ENCODE measurements at places on chromosomes 3 and 15.

DNA sequence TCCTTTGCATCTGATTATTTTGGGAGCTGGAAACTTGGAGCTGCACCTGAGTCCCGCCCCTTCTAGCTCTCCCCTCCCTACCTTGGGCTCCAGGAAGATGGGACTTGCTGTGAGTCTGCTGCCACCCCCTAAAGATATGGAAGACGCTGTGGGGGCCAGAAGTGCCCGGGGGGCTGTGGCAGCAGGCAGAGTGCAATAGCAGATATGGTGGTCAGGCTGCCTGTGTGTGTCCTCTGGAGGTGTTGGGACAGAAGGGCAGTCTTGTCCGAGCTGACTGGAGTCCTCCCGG lies 485 bp downstream of the PAK6 start:
- DNase-seq, result no peak

- DNase-seq, result no peak
Measured at GRCh38 chr3:43699864-43700263, 9.1 kb downstream of the ABHD5 start.

DNA sequence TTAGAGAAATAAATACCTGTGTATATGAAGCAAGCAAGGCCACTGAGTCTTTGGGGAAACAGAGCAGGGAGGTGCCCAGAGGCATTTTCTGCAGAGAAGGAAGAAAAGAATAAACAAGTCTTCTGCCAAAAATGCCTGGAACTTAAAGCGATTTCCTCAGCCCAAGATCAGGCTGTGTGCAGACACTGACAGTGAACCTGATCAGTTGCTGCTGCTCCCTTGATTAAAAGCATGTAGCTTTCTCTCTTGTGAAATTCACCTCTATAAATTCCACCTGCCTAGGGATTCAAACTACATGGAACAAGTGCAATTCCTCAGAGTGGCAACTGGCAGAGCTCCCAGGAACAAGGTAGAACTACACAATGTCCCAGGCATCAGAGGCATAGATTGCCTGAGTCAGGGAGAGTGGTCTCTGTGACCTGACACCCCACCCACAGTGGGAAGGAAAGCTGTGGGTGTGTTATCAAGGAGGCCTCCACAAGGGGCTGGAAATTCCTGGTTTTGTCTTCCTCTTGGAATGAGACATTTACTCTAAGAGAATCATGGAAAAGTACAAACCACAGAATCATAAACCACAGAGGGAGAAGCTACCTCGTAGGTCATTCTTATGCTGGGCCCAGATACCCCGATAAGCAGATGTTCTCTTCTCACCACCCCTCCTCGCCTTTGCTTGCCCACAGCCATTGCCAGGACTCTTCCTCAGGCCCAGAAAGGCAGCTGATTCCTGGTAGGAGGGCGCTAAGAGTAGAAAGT lies 1.8 kb upstream of the ZBTB38 start:
- peak; percentile 70 for DNase-seq

DNA sequence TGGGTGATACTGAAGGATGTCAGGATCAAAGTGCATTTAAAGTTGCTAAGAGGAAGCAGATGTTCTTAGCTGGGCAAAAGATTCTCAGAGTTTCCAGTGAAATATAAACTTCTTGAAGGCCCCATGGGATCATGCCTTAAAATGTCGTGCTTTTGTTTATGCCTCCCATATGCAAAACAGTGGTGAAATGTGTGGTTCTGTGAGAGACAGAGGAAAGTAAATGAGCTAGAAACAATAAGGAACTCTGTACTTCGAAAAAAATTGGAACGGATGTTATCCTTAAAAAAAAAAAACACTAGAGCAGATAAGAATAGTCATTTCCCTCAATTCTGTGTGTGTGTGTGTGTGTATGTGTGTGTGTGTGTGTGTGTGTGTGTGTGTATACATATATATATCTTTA lies 497.0 kb upstream of the TBL1XR1 start:
- DNase-seq, result no peak

- no peak for DNase-seq
Measured at GRCh38 chr15:40242601-40243000, 3.7 kb downstream of the PAK6 start.

DNA sequence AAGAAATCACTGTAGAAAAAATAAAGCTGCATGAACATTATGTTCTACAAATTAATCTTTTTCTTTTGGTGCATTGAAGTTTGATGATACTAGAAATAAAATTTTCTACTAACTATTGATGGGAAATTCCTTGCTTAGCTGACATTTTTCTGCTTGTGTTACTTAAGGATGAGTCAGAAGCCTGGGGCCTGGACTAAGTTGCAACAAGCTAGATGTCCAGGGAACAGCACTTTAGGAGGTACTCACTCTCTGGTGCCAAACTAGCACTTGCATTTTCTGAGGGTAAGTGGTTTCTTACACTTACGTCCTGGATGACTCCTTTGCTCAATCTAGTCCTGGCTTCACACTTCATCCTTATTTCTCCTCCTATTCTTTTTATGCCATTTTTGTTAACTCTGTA lies 945.1 kb downstream of the IGSF11 start:
- no peak for DNase-seq

- no peak for DNase-seq
Measured at GRCh38 chr15:99106417-99107220, 1.7 kb downstream of the SYNM start.

DNA sequence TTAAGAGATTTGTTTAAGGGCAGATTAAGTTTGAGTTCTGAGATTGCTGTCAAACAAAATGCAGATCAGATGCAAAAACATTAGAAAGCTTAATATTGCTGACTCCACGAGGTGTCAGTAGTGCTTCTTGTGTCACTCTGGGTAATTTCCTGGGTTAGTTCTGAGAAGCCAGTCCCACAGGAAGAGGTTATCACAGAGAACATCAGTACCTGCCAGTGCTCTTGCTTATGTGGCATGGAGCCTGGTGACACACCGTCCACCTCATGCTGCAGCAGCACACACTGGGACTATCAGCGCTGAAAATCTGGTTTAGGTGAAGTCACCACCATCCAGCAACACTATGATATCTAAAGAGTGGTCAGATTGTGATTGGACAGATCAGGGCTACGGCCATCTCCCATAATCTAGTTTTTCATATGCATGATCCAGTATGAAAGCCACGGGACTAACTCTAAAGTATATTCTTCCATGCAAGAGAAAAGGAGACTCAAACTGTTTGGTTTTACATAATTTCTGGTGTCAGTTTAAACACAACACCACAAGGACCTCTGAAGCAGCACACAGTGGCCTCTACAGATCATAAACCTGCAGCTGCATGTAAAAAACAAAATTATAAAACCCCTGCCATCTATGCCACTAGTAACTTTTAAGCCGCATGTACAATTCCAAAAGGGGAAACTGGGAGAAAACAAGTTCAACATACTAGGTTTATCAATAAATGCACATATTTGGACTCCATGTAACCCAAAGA lies 36.1 kb upstream of the MYO5C start:
- no peak for DNase-seq

DNA sequence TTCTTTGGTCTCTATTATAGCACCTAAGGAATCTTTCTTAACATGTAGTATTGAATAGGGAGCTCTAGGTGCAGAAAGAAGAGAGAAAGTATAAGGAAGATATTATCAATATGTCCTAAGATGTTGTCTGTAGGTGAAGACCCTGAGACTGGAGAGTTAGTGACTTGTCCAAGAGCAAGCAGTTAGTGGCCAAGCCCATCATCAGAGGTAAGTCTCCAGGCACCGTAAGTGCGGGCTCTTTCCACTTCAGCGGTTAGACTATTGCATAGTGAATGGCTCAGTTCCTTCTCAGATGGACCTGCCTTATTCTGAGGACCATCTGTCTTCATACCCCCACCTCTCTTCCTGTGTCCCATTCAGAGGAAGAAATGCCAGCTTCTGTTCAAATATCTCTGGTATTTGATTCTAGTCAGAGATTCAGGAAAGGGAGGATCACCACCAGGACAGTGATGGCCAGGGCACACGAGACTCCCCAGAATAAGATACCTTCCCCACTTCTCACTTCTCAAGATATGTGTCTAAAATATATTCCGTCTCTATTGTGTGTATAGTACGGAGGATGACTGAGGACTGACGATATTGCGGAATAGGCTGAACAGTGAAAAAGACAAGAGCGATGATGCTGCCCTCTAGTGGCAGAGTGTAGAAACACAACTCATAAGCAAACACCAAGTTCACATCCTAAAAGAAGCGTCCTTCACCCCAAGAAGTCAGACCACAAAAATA lies 19.1 kb upstream of the ADGRG7 start:
- DNase-seq, result no peak

DNA sequence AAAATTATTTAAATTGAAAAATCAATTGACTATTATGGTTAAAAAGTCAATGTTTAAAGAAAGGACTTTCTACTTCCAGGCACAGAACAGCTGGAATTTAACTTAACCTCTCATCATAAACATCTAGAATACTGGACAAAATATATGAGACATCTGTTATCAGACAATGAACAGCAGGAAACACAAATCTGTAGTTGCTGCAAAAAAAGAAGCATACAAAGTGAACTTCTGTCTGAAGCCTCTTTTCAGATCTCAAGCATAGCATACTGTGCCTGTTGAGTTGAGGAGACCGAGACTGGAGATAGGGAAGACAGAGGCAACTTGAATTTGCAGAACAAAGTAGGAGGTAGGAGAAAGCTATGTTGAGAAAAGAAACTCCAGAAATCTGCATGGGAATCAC lies 140.0 kb upstream of the CBLB start:
- no peak for DNase-seq

DNA sequence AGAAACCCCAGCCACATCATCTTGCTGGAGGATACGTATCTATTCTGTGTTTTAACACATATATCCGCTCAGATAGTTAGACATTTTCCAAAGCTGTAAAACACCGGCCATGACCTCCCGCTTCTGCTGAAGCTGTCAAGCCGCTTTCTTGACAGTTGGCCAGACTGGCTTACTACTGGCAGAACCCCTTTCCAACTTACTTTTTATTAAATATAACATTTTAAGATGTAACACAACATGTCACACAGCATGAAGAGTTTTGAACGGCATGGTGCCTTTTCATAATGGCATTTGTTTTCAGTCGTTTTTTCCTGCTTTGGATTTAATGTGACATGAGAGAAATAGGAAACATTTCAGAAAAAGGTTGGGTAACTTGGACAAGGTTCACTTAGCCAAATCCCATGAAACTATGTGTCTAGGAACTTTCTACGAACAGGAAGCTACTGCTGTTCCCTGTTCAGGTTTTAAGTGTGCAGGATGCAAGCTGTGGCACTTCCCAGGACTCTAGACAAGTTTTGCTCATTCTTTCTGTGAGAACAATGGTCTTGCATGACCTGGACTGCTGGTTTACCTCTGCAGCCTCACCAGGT lies 281.4 kb downstream of the THSD4 start:
- DNase-seq, result no peak

DNA sequence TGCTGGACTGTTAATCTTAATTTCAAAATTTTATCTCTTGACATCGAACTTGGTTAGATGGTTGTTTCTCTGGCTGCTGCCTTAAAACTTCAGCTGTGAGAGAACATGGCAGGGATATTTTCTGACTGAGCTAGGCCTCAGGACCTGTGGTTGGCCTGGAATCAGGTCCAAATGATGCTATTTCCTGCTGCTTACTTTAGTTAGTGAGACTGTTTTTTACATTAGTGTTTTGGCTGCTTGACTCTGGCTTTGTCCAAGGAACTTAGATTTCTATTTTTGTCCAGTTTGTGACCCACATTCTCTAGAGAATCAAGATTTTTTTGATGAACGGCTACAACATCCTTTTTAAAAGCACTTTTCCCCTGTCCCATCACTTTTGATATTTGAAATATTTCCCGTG lies 497.9 kb upstream of the SGO1 start:
- DNase-seq, result peak; percentile 9

GRCh38 chr3:72482589-72483321 lies 365.5 kb downstream of the SHQ1 start:
- peak; percentile 56 for DNase-seq

- DNase-seq, result no peak
Measured at GRCh38 chr3:16516695-16517481, 3.4 kb upstream of the RFTN1 start.

DNA sequence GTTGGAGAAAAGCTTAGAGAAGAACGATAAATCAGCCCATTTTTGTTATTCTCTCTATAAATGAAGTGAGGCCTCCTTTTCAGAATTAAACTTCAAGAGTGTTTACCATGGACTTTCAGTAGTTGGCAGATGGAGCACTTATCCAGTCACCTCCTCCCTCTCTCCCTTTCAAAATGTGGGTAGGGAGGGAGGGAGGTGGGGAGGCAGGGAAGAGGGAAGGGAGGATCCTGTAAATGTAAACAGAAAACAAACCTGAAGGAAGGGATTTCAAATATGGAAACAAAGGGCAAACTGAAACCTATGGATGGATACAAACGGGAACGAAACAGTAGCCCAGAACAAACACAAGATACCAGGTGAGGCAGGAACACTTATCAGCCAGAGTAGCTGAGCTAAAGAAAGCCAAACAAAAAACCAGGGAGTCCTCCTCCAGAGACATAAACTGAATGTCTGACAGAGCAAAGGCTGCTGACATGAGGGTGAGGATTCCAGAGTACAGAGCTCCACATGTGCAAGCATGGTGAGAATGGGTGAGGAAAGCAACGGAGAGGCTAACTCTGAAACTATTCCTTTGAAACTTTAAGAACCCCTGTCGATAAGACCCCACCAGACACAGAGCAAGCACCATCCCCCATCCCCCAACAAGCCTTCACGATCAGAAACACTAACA lies 41.0 kb upstream of the GP5 start:
- no peak for DNase-seq

GRCh38 chr3:115758076-115758763 lies 134.9 kb downstream of the GAP43 start:
- DNase-seq, result no peak

GRCh38 chr15:29089731-29090616 lies 179.6 kb downstream of the NSMCE3 start:
- DNase-seq, result no peak

DNA sequence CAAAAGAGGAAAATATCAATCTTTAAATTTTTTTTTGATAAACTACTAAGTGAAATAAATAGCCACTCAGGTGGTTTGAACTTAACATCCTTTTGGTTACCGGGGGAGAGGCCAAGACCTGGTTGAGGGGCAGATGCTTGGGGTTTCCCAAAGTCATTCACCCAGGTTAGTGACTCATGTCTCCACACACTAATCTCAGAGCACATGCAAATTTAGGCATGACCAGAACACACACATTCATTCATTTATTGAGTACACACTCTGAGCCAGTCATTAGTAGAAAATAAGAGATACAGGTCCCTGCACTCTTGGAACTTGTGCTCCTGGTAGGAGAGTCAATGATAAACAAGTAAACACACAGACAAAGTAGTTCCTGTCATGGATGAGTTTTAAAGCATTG lies 7.3 kb downstream of the ILDR1 start:
- DNase-seq, result no peak

- DNase-seq, result peak; percentile 88
Measured at GRCh38 chr3:123688241-123688747, 103.4 kb upstream of the HACD2 start.

DNA sequence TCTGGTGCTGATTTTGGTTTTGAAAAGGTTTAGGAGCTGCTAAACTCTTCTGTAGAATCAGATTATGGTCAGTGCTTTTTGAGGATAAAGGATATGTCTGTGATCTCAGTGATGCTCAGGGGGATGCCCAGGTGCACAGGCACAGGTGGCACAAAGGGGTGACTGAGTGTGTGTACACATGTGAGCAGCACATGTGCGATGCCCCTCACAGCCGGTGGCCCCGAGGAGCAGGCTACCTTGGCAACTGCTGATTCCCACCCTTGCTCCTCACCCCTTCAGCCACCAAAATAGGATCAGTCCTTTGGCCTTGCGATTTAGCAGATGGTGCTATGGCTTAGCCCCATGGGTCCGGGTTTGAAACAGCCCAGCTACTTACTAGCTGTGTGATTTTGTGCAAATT lies 51.1 kb downstream of the POMGNT2 start:
- DNase-seq, result no peak

GRCh38 chr3:155182467-155182866 lies 102.3 kb downstream of the MME start:
- DNase-seq, result no peak
